ENCODE measurements at places on chromosomes 1 and 21. TPM values are rescaled to one million over a fixed set of nuclear protein-coding genes. Genes with fewer than 3 reads are reported as not detected.

PLA2G2C gene
- not detected for polyA plus RNA-seq

PTCH2 gene
- 3.3 TPM for polyA plus RNA-seq

AKR7A3 gene
- polyA plus RNA-seq = 0.64 TPM

FGGY gene
- polyA plus RNA-seq = 22.8 TPM

PROK1 gene
- polyA plus RNA-seq = 0.48 TPM

CLIC6 gene
- 2.1 TPM for polyA plus RNA-seq

ESRRG gene
- polyA plus RNA-seq = 46.4 TPM

DPT gene
- polyA plus RNA-seq = 0.10 TPM

CD46 gene
- polyA plus RNA-seq = 344 TPM

DCST2 gene
- 1.3 TPM for polyA plus RNA-seq

OR6K3 gene
- polyA plus RNA-seq = not detected

NPL gene
- 4.5 TPM for polyA plus RNA-seq

SH2D1B gene
- 0.31 TPM for polyA plus RNA-seq

GJB3 gene
- polyA plus RNA-seq = 0.38 TPM

PODN gene
- polyA plus RNA-seq = 1.4 TPM

YTHDF2 gene
- 99.4 TPM for polyA plus RNA-seq

SLC25A34 gene
- 1.4 TPM for polyA plus RNA-seq
